Mammary microvascular endothelial cell (primary cell): ENCODE measurements at places on chromosomes 16 and 17. TPM values are rescaled to one million over a fixed set of nuclear protein-coding genes. Genes with fewer than 3 reads are reported as not detected.

TNFSF12 gene
- total RNA-seq: 15.9 and 16.8 TPM in 2 replicates

KRT17 gene
- 0.94 TPM in 1 of 2 replicates, not detected in the other for total RNA-seq

KLHL10 gene
- not detected in 2 replicates for total RNA-seq

NCBP3 gene
- total RNA-seq: 14.2 and 14.5 TPM in 2 replicates

MPP2 gene
- 0.59 and 0.60 TPM in 2 replicates for total RNA-seq

WBP2 gene
- total RNA-seq: 59.4 and 61.8 TPM in 2 replicates

TBX21 gene
- total RNA-seq: not detected in 2 replicates

RAB37 gene
- total RNA-seq: 0.40 and 0.44 TPM in 2 replicates

CD300LG gene
- not detected in 2 replicates for total RNA-seq

GPR139 gene
- total RNA-seq: not detected in 2 replicates

TMC8 gene
- total RNA-seq: 0.07 and 0.30 TPM in 2 replicates

SLC4A1 gene
- not detected in 2 replicates for total RNA-seq

OR4D1 gene
- total RNA-seq: not detected in 2 replicates

FOXF1 gene
- 12.8 and 13.3 TPM in 2 replicates for total RNA-seq

CCL16 gene
- not detected in 2 replicates for total RNA-seq

SEPTIN1 gene
- not detected in 2 replicates for total RNA-seq

TBC1D3K gene
- total RNA-seq: not detected in 2 replicates
